NCI-H510A treated with DMSO at 0.1 percent for 48 hours (cell line): ENCODE measurements at places on chromosomes 1 and 21.

- no peak for DNase-seq
Measured at GRCh38 chr1:43849670-43850069, 83.9 kb upstream of the ARTN start.

DNA sequence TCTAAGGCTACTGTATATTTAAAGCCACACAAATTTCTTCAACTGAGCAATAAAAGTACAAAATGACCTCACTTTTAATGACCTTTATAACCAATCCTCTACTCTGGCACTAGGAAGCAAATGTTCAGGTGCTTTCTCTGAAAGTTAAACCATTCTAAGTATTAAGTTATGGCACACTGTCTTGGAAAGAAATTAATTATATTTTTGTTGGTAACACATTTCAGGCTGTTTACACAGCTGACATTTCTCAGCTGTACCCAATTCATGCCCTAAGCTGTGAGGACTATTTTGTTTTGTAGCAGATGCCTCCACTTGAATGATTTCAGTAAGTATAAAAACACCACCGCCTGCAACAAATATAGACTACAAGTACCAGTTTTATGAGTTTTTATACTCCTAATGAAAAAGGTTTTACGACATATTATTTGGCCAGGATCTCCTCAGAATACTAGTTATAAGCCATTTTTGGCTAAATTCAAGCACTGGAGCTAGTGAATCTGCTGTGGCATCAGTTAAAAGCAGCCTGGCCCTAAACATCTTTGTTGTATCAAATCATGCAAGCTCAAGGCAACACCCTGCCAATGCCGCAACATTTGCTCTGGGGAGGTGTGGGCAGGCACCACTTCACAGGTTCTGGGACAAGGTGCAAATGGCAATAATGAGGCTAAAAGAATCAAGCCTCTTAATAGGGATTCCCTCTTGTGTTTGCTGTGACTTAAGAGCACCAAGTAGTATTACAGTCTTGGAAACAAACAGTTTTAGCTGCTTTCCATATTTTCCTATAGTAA, 228.4 kb upstream of the DMRTA2 start:
- no peak for DNase-seq

DNA sequence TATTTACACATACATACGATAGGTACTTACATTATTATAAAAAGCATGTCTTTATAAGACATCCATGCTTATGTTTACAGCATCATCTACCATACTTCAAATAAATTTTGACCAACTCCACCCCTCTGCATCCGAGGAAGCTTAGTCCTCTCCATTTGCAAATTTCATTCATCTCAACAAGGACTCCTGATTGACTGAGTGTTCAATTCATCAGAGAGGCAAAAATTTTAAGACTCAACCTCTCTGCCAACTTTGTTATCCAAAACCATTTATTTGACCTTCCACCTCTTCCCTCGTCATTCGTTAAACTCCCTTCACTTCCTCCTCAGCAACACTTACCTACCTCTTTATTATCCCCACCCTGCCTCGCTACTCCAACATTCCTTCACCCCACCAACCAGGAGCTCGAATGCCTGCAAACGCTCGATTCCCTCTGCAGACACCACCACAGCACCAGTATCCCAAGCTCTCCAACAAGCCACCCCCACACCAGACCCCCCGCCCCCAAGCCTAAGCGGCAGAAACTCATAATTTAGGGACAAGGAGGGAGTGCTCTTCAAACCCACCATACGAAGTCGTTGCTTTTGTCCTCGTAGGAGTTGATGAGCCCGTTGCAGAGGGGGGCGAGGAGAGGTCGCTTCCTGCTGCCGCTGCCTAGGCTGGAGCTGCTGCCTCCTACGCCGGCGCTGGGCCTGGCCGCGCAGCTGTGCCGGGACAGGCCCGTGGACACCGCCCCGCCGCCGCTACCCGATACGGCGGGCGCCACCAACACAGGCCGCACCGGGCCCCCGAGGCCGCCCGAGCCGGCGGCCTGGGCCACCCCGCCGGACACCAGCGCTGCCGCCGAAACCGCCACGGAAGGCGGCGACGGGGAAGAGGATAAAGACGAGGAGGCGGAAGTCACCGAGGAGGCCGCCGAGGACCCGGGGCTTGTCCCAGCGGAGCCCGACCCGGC, 803 bp downstream of the COP1 start:
- peak; percentile 21 for DNase-seq

DNA sequence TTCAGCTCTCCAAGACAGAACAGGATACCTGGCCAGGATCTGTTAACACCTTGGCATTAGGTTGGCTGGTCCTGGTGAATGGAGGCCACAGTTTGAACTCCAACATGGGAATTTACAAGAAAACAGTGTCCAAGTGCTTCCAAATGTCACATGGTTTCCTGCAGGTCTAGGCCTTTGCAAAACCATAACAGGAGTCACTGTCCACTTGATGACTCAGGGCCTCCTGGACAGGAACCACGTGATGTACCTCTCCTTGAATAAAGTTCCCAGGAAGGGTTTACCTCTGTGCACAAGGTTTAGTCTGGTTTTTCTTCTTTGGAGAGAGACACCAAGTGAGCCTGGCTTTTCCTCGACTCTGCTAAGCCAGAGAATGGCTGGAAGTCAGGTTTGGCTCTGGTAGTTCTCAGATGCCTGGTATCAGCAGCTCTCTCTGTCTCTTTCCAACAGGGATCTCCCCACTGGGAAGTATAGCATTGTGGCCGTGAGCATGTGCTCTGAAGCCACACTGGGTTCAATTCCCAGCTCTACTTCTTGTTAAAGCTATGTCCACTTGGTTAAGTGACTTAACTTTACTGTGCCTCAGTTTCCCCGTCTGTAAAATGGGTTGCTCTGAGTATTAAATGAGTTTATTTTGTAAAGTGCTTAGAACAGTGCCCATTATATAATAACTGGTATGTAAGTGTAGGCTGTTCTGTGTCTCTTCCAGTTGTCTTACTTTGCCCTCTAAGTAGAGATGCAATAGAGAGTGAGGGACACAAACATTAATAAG, 27.3 kb upstream of the TMEM61 start:
- DNase-seq = no peak

GRCh38 chr1:33256221-33256470, 146 bp upstream of the ZNF362 start:
- DNase-seq = no peak

DNA sequence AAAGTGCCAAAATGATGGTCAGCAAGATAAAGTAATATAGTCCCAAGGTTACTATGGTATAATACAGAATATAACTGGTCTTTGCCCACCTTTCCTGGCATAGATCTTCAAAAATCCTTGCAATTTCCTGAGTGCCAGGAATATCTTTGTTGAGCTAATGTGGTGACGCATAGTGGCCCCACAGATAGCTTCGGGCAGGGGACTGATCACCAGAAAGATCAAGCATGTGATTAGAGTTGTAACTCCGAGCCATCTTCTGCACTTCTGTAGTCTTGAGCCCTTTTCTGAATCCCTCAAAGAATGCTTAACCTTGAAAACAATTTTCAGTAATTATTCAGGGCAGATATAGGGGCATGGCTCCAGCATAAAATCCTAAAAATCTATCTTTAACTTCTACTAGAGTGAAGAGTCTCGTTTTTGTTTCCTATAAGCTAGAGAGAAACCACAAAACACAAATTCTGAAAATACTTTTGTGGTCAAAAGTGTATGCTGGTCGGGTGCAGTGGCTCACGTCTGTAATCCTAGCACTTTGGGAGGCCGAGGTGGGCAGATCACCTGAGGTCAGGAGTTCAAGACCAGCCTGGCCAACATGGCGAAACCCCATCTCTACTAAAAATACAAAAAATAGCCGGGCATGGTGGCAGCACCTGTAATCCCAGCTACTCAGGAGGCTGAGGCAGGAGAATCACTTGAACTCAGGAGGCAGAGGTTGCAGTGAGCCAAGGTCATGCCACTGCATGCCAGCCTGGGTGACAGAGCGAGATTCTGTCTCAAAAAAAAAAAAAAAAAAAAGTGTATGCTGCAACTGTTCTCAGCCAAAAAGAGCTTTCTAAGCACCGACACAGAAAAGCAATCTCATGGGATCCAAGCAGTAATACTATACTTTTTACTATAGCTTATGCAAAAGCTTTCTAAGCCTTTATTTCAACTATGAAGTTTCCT, 62.8 kb downstream of the NVL start:
- DNase-seq = no peak

GRCh38 chr1:231844986-231845502, 218.5 kb downstream of the DISC1 start:
- no peak for DNase-seq

- no peak for DNase-seq
Measured at GRCh38 chr1:56917356-56917755, 48.5 kb downstream of the C8B start.

DNA sequence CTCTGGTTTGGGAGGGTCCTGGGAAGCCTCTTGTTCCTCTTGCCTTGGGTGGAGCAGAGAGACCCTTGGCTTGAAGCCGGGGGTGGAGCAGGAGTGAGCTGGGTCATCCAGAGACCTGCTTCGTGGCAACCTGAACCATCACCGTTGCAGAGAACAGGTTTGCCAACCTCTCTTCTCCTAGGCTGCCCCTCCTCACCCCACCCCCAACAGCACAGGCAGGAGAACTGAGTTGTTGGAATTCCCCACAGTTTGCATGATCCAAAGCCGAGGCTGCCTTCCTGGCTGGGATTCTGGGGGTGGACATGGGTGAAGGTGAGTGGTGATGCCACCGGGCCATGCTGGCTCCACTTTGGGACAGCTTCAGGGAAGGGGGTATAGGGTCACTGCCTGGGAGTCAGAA, 2.2 kb downstream of the WNT4 start:
- peak; percentile 46 for DNase-seq

GRCh38 chr1:2605509-2606395, 19.2 kb downstream of the PRXL2B start:
- DNase-seq = no peak

- DNase-seq = no peak
Measured at GRCh38 chr21:38771536-38771935, 34.2 kb upstream of the ETS2 start.

DNA sequence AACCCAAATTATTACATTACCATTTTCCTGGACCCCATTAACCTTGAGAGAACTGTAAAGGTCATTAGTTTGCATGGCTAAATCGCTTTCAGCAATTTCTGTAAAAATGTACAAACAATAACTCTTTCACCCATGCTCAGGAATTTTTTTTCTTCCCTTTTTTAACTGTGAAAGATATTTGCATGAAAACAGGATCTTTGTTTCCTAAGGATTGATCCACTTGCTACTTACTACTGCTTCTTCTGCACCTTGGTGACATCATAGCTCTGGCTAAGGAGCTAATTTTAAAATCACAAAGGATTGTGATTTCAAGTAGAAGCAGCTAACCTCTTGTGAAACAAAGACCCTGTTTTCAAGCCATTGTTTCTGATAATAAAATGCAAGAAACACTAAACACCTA, 274.6 kb upstream of the ESRRG start:
- no peak for DNase-seq

DNA sequence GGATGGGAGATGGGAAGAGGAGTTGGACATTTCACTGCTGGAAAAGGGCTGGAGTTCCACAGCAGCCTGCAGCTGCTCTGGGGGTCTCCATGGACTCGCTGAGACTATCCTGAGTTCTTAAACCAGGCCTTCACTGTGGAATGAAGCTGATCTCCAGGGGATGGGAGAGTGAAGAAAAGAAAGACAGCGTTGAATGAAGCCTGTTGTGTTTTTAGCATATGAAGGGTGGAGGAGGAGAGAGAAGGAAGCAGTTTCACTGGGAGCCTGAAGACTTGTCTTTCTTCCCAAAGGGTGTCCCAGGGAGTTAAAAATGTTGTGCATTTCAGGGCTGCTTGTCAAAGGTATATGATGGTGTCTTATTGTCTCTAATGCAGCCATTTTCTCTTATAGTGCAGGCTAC, 9.2 kb downstream of the ROR1 start:
- DNase-seq = no peak

DNA sequence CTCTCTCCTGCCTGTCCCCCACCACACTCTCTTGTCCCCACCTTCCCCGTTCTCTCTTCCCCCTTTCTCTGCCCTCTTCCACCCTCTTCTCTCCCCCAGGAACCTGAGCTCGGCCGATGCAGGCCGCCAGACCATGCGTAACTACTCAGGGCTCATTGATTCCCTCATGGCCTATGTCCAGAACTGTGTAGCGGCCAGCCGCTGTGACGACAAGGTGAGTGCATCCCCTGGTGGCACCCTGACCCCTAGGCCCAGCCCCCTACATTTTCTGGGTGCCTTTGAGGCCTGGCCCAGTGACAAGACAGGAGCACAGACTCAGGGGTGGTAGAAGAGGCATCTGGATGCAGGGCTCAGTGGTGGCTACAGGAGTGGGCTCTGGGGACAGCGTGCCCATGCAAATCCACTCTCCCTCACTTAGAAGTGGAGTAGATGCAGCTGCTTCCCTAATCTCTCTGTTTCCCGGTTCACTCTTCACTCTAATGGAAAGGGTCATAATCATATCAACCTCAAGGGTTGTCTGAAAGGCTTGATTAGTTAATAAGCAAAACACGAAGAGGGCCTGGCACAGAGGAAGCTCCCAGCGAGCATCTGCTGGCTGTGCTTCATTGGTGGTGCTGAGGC, 37.0 kb downstream of the PKP1 start:
- DNase-seq = no peak

DNA sequence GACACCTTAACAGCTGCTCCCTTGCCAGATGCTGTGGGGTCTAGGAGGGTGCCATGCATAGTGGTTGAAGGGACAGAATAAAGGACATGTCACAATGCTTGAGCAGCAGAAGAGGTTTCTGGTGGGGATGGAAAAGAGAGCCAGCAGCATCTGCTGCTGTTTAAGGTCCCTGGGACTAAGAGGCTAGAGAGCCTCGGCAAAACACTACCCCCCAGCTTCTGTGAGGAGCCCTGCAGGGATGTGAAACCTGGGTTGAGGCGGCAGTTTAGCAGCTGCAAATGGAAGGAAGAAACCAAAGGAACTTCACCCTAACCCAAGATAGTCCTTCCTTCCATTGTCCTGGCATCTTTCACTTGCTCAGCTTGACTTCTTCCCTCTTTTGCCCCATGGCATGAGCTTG, 39.4 kb downstream of the PLXNA2 start:
- no peak for DNase-seq

DNA sequence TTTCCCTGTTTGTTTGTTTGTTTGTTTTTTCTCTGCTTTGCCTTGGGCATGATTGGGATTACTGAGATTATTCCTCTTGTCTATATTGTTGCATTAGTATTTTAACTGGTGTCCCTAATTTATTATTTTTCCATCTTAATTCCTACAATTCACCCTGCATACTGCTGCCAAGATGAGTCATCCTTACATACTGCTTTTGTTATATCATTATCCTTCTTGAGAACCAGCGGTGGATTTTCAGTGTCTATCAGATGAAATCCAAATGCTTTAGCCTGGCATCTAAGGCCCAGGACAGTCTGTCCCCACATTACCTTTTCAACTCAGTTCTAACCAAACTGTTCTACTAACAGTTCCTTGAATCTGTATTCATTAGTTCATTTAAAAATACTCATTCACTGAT, 101.7 kb downstream of the OLFML2B start:
- no peak for DNase-seq

GRCh38 chr1:209720326-209720725, 15.7 kb downstream of the HSD11B1 start:
- no peak for DNase-seq
